ENCODE measurements at places on chromosomes 6 and 20. TPM values are rescaled to one million over a fixed set of nuclear protein-coding genes. Genes with fewer than 3 reads are reported as not detected.
A peak's percentile ranks its signal among the peaks of the same experiment; 100 is the strongest.

The SPATA25 gene
- 1.7 TPM for total RNA-seq

The PANK2 gene
- total RNA-seq, result 59.3 TPM

The BTBD9 gene
- total RNA-seq, result 10.3 TPM

The TCP1 gene
- 238 TPM for total RNA-seq

The SLC22A2 gene
- total RNA-seq, result not detected

The ROS1 gene
- total RNA-seq, result not detected

The RXRB gene
- total RNA-seq, result 39.4 TPM

The ID4 gene
- total RNA-seq, result 12.0 TPM

The ZNF76 gene
- 13.5 TPM for total RNA-seq

DNA sequence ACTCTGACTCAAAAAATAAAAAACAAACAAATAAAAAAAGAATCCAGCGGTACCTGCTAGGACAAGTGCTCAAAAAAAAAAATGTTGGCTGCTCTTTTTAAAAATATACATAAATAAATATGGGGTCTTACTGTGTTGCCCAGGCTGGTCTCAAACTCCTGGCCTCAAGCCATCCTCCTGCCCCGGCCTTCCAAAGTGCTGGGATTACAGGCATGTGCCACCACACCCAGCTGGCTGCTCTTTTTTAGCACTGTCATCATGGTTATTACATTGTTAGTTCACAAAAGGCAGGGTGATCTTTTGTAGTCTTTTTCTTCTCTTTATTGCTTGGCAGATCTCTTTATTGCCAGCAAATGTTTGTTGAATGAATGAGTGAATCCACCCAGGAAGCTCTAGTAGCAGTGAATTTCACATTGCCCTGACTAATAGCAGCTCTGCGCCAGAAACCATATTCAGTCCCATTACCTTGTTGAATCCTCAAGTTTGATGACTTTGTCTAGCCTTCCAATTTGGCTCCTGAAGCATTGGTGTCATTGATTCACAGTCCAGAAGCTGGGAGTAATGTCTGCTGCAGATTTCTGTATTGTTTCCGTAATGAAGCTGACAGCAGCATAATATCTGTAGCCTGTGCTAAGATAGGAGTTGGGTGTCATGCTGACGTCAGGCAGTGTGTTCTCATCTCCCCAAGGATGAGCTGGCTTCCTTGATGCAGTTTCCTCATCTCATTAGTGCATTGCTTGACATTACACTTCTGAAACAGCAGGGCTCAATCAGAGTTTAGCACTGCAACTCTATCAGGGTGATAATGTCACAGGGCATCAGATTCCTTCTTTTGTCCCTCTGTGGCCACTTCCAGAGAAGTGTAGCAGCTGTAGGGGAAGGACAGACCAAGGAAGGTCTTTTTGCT is 84.9 kb upstream of the TGM3 start:
- DNase-seq, result peak; percentile 65

DNA sequence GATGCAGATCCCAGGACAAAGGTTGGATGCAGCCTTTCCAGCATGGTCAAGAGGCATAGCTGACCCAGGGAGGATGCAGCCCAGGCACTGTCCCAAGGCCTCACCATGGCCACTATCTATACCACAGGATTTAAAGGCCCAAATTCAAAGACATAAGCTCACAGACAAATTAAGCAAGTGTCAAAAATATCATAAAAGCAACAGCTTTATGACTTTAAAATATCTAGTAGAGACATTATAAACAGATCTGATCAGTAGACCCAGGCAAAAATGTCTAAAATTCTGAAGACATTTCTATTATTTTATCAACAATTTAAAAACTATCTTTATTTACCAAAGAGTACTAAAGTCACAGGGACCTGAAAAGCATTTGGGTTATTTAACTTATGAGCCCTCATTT is 373.5 kb downstream of the CDC5L start:
- DNase-seq, result no peak

- peak; percentile 72 for DNase-seq
Observed at GRCh38 chr20:10369723-10370090, 64.3 kb downstream of the MKKS start.

DNA sequence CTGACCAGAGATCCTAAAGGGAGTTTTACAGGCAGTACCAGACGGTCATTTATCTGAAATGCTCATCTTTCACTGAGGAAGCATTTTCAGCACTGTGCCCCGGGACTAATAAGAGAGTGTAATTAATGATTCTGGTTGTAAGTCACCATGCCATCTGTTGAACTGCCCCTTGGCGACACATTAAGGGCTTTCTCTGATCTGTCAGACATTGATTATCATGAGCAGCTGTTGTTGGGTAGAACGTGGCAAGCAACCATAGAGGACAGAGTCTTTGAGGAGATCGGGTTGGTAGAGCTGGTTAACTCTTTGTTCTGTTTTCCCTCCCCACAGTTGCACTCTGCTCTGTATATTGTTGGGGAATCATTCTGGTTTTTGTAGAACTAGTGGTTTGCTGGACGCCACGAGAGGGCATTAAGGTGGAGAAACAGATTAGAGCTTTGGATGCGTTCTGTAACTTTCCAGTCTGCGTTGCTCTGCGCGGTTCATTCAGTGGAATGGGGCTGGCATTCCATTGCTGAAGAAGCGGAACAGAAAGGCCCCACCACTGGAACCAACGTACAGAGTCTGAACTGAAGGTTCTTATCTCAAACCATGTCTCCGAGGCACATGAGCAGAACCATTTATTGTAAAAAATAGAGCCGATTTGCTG is 34.3 kb downstream of the RPRD1B start:
- DNase-seq, result no peak

- no peak for DNase-seq
Observed at GRCh38 chr20:56588996-56589395, 40.1 kb upstream of the TFAP2C start.

- DNase-seq, result peak; percentile 62
Observed at GRCh38 chr6:21733311-21733710, 139.8 kb downstream of the SOX4 start.

- peak; percentile 16 for DNase-seq
Observed at GRCh38 chr6:111951497-111952085, 78.3 kb upstream of the FYN start.

DNA sequence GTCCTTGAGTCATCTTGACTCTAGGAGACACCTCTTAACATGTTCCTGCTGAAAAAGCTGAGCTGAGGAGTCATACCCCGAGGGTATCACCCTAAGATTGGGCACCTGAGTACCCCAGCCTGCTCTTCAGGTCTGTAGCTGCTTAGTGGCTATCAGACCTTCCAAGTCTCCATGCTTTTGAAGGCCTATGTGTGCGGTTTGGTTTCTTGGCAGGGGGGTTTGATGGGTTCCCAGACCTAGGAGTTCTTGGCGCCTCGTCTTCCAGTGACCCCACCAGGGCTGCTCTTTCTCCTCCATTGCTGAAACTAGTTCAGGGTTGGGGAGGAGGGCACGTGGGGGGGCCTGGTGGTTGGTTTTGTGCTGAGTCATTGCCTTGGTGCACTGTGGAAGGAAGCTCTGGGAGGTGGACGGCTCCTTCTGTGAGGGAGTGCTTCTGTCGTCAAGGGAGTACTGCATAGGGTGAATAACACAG is 20.1 kb downstream of the IGF2R start:
- DNase-seq, result peak; percentile 64

GRCh38 chr6:169160855-169161560 is 92.6 kb downstream of the THBS2 start:
- no peak for DNase-seq

- DNase-seq, result no peak
Observed at GRCh38 chr6:136783495-136784270, 8.6 kb downstream of the MAP3K5 start.

- DNase-seq, result peak; percentile 31
Observed at GRCh38 chr6:107331409-107332386, 127.7 kb downstream of the PDSS2 start.

DNA sequence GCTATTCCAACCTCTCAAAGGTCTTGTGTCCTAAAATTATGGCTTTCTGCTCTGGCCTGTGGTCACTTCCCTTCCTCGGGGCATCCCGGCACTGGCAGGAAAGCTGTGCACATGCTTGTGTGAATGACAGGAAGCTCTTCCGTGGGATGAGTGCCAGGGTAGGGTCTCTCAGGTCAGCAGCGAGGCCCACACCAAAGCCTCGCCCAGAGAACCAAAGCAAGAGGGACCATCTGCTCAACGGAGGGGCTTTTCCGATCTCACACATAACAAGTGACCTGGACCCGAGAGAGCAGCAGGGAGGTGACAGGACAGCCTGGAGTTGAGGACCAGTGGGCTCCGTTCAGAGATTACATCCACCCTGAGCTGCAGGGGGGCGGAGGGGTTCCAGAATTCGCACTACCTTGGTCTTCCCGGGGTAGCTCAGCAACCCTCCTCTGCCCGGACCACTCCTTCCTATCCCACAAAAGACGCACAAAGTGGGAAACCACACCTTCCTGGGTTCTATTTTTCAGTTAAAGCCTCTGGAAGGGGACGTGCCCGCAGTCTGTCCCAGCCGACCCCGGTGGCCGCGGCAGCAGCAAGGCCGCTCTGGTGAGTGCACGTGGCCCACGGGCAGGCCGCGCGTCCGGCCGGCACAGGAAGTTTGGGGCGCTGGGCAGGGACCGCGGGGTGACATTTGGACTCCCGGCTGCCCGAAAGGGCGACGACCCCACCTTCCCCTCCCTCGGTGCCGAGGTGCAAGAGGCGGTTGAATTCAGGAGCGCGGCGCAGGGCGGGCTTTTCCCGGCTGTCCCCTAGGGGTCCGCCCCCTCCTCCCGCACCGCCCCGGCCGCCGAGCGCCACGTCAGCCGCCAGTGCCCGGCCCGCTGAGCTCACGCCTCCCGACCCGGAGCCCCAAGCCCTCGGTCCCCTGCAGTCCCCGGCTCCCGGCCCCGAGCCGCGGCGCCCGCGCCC is 988 bp downstream of the TXNDC5 start:
- DNase-seq, result peak; percentile 26

GRCh38 chr6:86934365-86934764 is 3.0 kb upstream of the HTR1E start:
- no peak for DNase-seq

- no peak for DNase-seq
Observed at GRCh38 chr6:150230832-150231524, 88.1 kb downstream of the PPP1R14C start.

GRCh38 chr6:16769986-16770376 is 8.7 kb upstream of the ATXN1 start:
- peak; percentile 92 for DNase-seq

DNA sequence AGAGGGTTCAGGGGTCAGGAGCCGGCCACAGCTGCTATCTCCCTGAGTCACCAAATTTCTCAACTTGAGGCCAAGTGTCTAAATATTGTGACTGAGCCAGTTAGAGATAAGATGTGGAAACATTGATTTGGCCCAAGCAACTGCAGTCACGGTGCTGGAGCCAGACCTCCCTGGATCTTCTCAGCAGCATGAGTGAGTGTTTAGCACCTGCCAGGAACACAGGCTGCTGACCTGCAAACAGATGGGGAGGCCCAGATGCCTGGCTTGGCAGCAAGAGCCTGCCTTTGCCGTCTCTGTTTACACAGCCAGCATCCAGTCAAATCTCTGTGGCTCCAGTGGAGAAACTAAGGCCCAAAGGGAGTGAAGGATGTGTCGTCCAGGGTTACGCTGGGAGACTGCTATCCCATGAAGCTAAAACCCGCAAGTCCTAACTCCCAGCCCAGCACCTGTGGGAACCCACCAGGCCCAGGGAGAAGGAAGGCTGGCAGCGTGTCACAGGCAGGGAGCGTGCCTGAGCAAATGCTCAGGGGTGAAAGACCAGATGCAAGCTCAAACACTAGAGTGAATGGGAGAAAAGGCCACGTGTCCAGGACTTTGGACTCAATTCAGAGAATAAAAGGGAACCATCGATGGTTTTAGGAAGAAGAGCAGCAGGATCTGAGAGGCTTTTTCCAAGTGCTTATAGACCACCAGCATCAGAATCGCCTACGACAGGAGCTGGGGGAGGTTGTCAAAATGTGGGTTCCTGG is 15.9 kb upstream of the PTGIS start:
- DNase-seq, result peak; percentile 99

GRCh38 chr20:38665094-38665493 is 59.2 kb upstream of the SLC32A1 start:
- DNase-seq, result no peak

DNA sequence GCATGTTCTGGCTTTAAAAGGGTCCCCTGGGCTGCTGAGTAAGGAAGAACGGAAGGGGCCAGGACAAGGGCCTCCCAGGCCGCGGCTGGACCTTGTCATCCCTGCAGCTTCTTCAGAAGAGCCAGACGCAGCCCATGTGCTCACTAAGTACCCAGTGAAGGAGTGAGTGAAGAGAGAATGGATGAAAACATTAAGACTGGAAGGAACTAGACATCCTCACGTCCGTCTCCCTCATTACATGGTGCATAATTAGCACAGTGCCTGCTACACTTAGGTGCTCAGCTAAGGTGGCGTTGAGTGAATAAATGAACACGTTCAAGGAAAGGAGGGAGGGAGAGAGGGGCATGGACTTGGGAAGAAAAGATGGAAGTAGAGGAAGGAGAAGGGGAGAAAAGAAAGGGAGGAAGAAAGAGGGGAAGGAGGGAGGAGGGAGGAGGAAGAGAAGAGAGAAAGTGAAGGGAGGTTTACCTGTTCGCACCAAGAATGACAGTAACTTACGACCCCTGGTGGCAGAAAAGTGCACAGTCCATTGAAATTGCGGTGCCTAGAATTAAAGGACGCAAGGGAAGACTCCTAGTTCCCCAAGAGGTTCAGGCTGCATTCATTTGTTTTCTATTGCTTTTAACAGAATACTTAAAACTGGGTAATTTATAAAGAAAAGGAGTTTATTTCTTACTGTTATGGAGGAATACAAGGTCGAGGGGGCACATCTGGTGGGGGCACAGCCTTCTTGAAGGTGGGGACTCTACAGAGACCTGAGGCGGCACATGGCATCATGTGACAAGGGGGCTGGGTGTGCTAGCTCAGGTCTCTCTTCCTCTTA is 8.0 kb downstream of the TP53RK start:
- no peak for DNase-seq

GRCh38 chr6:35148167-35148741 is 7.1 kb upstream of the TCP11 start:
- peak; percentile 54 for DNase-seq

DNA sequence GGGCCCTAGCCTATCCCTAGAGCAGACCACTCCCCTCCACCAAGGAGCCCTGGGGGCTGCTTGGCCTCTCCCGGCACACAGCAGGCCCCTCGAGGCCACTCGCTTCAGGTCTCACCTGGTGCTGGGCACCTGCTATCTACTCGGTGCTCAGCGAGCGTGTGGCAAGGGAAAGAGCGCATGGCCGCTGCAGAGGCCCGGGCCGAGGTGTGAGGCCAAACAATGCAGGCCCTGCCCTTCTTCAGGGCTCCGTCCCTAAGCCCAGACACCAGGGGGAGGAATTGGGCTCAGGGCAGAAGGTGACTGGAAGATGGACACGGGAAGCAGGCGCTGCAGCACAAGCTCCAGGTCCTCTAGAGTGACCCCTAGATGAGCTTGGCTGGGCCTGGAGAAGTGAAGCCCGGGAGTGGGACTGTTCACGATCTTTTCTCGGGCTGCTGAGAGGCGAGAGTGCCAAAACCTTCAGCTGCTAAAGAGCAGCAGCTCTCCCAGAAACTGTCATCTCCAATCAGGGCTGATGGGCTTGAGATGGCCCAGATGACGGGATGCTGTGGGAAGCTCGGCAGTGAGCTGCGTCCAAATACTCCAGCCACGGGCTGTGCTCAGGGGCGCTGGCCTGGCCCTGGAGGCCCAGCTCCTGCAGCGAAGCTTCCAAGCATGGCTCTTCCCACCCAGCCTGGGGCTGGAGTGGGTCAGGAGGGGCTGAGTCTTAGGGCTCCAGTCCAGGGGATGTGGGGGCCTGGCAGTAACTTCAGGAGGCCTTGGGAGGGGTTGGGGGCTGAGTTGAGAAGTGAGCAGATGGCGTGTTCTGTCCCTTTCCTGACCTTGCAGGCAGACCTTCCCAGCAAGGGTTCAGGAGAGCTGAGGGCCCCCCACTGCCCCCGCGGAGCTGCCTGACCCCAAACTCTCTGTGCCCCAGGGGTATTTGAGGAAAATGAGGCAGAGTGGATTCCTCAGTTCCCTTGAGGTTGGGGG is 43.7 kb downstream of the APCDD1L start:
- no peak for DNase-seq
